ENCODE measurements at places on chromosomes 6 and 20.

- no peak for DNase-seq
Measured at GRCh38 chr20:62362991-62363919, 3.9 kb downstream of the LAMA5 start.

GRCh38 chr6:156865019-156865629, 87.9 kb downstream of the ARID1B start:
- DNase-seq: no peak

DNA sequence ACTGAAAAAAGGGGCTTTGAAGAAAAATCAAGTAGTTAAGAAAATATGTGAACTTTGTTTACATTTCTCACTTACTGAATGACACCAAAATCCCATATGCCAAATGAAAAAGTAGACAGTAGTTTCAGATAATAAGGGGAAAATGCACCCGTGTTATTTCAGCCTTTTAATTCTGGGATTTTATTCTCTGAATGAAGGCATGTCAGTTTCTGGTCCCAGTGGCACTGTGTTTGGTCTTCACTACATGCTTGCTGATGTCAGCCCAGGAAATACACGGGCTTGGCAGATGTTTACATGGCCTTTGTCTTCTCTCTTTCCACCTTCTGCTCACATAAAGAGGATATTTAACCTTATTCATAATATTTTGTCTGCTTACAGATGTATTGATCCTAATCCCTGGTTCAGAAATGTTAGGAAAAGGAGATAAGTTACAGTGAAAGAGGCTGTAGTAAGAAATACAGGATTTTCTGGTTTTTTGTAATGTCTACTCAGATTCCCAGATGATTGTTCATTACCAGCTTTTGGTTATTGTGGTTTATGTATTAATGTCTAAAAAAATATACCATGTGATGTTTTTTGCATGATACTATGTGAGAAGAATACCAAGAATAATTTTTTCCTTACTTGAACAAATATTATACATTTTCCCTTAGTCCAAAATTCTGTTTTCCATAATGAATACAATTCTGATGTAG, 27.7 kb downstream of the DSE start:
- DNase-seq: no peak

GRCh38 chr6:160419488-160419887, 71.3 kb downstream of the SLC22A3 start:
- DNase-seq: no peak

GRCh38 chr6:11930240-11930639, 81.9 kb upstream of the HIVEP1 start:
- DNase-seq: no peak

- no peak for DNase-seq
Measured at GRCh38 chr6:32092760-32093497, 16.2 kb downstream of the TNXB start.

DNA sequence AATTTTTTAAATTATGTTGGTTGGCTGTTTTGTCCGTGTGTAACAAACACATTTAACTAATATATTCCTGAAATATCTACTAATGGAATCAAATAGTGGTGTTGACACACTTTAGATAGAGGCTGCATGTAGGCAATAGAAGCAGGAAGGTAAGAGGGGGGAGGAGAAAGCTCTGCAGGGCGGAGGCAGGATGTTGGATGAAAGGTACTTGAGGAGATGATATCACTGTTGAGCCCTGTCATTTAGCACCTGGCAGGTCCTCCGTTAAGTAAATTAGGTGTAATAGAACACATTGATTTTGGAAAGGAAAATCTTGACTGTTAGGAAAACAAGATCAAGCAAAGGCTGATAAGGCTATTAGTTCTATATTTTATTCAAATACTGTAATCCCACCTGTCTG, 618.7 kb downstream of the PKHD1 start:
- no peak for DNase-seq

- DNase-seq: no peak
Measured at GRCh38 chr6:163398115-163398514, 16.4 kb upstream of the QKI start.

GRCh38 chr6:44133003-44133931, 5.9 kb downstream of the TMEM63B start:
- no peak for DNase-seq

DNA sequence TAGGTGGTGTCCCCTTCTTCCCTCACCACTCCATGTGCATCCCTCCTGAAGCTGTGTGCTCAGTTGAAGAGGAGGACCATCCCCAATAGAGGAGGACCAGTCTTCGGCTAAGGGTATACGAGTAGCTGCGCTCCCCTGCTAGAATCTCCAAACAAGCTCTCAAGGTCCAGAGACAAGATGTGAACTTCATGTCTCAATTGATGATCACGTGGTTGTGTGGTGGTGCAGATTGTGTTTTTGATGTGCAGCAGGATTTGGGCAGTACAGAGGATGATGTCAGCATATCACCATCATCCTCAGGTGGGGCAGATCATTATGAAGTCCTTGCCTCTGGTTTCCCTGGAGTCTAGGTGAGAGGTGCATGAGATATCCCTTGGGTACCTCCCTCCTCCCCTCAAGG, 20.0 kb upstream of the DDR1 start:
- no peak for DNase-seq

GRCh38 chr20:35604449-35604747, 11.2 kb upstream of the SPAG4 start:
- no peak for DNase-seq

DNA sequence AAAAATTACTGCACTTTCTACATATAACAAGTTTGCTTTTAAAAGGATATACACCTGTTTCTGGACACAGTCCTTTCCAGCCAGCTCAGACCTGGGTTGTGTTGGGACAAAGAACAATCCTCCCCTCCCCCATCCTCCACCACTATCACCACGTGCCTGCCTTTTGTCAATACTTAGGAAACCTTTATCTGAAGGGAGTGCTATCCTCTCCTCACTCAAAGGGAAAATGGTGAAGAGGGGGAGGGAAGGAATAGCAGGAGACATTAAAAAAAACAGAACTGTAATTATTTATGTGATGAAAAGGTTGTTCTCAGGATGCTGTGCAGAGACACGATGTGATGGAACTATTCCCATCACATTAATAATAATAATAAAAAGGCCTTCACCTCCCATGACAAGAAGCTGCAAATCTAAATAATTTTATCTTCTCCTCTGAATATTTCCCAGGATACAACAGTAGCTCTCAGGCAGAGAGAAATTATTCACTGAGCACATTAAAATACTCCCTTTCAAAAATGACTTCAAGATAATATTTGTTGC, 105.5 kb downstream of the NRSN1 start:
- DNase-seq: no peak

DNA sequence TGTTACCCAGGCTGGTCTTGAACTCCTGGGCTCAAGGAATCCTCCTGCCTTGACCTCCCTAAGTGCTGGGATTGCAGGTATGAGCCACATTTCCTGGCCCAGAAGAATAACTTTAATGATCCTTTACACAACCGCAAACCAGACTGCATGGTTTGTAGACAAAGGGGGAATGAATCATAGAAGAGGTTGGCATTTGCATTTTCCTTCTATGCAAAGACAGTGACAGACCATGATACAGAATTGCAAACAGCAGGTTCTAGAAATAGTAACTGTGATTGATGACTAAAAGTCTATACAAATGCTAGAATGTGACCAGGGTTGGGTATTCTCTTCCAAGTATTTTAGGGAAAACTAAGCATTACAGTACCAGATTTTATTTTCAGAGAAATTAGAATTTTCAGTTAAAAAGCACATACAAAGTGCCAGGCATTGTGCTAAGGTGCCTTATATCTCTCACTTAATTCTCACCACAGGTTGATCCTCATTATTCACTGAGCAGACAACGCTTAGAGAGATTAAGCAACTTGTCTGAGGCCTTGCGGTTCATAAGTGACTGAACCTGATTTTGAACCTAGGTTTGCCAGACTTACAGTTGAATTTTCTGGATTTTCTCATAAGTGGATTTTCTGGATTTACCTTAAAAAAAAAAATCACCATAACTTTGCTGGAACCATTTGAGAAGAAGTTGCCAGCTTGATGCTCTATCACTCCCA, 146.6 kb downstream of the ZFAND3 start:
- no peak for DNase-seq

DNA sequence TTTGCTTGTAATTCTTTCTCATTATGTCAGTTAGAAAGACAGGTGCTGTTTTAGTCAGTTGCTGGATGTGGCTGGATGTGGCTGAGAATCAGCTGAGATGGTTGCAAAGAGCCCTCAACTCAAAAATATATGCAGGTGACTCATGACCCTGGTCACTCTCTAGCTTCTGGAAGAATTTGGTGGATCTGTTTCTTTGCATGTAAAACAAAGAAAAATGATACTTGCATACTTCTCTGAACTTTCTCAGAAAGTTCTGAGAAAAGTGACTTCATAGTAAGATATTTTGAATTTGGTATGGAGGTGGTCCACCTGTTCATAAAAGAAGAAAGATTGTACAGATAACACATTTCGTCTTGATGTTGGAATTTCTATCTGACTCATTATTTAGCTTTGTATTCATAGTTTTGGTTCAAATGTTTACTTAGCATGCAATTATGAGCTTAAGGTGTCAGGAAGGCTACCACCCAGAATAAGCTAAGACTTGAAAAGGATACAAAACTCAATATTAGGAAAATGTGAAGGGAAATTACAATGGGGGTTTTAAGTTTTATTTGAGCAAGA, 163.2 kb upstream of the OLIG3 start:
- no peak for DNase-seq

DNA sequence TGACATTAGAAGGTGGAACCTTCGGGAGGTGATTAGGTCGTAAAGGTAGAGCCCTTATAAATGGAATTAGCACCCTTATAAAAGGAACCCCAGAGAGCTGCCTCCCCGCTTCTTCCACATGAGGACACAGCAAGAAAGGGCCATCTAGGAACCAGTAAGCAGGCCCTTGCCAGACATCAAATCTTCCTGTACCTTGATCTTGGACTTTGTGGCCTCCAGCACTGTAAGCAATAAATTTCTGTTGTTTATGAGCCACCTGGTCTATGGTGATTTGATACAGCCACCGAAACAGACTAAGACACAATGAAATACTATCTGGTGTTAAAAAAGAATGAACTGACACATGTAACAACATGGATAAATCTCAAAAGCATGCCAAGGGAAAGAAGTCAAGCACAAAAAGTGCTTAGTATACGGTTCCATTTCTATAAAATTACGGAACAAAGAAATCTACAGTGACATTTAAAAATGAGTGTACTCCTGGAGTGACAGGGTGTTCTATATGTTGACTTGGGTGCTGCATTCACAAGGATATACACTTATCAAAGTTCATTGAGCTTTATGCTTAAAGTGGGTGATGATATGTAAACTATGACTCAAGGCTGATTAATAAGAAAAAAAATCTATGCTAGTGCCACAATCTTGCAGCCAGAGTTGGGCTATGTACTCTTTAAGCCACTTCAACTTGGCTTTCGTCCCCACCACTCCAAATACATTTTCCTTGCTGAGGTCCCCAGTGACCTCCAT, 18.4 kb downstream of the SERPINB1 start:
- DNase-seq: no peak

All from stimulated activated CD8-positive, alpha-beta memory T cell treated with anti-CD3 and anti-CD28 coated beads, Interleukin-2, amount 100 ng/mL, for 48 hours (primary cell).